ENCODE measurements at places on chromosomes 6 and 20.

DNA sequence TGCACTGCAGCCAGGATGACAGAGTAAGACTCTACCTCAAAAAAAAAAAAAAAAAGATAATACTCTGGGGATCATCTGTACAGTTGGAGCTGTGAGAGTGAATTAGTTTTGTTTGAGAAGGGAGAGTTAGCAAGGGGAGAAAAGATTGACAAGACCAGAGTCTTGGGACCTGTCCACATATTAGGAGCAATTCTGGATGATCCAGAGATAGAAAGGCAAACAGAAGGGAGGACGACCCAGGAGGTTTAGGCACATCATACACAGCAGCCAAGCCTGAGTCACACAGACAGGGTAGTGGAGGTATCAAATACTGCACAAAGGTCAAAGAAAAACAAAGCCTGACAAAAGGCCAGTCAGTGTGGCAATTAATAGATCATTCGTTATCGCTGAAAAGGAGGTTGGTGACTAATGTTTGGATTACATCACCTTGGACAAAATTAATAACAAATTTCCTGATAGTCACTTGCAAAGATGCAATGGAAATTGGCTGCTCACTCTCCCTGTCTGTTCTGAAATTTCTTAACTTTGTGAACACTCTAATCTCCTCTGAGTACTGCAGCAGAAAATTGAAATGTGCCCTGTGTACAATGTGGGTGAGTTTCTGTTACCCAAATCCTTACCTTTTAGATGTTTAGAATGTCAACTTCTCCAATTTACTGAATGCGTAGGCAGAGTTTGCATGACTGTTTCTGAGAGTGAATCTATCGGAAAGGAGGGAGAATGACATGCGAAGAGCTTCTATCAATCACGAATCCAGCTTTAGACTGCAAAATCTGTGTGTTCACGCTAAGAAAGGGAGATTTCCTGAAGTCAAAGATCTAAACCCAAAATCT, 105.4 kb downstream of the TSHZ2 start:
- no peak for DNase-seq

DNA sequence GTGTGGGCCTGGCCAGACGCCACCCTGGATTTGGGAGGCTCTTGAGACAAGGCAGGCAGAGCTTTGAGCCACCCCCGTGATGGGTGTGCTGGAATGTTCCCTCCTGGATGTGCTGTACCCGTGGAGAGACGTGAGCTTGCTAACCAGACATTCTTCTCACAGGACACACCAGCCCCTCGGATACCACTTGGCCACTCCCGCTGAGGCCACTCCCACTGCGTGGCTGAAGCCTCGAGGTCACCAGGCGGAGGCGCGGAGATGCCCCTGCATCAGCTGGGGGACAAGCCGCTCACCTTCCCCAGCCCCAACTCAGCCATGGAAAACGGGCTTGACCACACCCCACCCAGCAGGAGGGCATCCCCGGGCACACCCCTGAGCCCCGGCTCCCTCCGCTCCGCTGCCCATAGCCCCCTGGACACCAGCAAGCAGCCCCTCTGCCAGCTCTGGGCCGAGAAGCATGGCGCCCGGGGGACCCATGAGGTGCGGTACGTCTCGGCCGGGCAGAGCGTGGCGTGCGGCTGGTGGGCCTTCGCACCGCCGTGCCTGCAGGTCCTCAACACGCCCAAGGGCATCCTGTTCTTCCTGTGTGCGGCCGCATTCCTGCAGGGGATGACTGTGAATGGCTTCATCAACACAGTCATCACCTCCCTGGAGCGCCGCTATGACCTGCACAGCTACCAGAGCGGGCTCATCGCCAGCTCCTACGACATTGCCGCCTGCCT, 14.1 kb downstream of the SLCO4A1 start:
- no peak for DNase-seq

- peak; percentile 41 for DNase-seq
Measured at GRCh38 chr6:34696189-34696738, 303 bp downstream of the ILRUN start.

GRCh38 chr6:109762166-109762565, 71.1 kb downstream of the FIG4 start:
- no peak for DNase-seq

- no peak for DNase-seq
Measured at GRCh38 chr6:113684382-113684901, 172.7 kb upstream of the MARCKS start.

GRCh38 chr6:6863970-6864639, 243.7 kb upstream of the RREB1 start:
- DNase-seq: peak; percentile 44
